ENCODE measurements at places on chromosomes 4 and X.

- DNase-seq, result no peak
These were observed 23.7 kb upstream of the PNPLA4 start for GRCh38 chrX:7950865-7951264.

- DNase-seq, result no peak
These were observed 23.6 kb downstream of the RBM10 start for GRCh38 chrX:47168495-47169073.

DNA sequence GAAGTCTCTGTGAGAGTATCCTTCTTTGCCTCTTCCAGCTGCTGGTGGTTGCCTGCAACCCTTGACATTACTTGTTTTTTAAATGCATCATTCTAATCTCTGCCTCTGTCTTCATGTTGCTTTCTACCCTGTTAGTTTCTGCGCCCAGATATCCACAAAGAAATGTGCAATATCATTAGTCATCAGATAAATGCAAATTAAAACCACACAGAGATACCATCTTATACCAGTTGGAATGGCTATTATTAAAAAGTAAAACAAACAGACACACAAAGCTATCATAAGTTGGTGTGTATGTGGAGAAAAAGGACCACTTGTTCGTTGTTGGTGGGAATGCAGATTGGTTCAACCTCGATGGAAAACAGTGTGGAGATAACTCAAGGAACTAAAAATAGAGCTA is 517.4 kb downstream of the FAT4 start:
- no peak for DNase-seq

- no peak for DNase-seq
These were observed 24.7 kb upstream of the FRYL start for GRCh38 chr4:48804584-48805301.

- DNase-seq, result no peak
These were observed at the start of gene MMRN1 for GRCh38 chr4:89894649-89895550. TSS of gene MMRN1 (plus strand) at chr4:89894854. CDS start at chr4:89894972, 118 bp downstream.

GRCh38 chr4:124640022-124640730 is 72.4 kb downstream of the ANKRD50 start:
- DNase-seq, result no peak

- DNase-seq, result no peak
These were observed 1.5 kb downstream of the SETD7 start for GRCh38 chr4:139554642-139554892.

DNA sequence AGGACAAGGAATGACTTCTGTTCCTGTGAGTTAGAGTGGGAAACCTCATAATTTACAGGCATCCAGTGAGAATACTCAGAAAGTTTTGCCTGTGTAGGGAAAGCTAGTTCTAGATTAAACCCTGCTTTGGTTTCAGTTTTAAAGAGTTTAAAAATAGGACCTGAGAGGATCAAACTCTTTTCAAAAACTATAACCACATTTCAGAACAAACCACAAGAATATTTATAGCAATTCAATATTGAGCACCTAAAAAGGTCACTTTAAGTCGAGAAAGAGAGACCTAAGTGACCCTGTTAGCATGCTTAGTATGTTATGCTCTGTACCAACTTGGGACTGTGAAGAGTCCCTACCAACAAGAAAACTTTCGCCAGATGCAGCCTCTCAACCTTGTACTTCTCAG is 17.4 kb upstream of the PWWP3B start:
- DNase-seq, result no peak

DNA sequence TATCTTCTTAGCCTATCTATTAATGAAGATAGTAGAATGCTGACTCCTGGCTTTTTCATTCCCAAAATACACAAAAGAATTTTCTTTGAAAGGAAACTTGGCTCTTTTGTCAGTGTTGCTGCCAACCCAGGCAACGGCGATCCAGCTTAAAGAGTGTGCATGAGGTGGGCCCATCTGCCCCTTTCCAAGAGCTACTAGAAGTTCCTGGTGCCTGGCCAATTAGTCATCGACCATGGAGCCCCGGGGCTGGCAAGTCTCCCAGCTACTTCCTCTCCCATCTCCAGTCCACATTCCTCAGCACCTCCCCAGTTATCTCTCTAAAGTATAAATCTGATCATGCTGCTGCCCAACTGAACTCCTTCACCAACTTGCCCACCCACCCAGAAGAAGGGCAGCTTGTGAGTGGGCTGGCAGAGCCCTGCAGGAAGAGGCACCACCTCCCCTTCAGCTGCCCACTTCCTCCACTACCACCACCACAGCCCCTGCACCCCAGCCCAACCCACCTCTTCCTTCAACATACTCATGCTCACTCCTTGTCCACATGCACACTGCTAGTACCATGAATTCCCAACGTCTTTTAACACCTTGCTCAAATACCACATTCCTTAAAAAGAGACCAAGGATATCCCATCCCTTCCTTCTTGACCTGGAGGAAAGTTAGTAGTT is 158.2 kb upstream of the MAP3K15 start:
- no peak for DNase-seq

GRCh38 chr4:113564493-113564892 is 197.0 kb downstream of the CAMK2D start:
- DNase-seq, result no peak

DNA sequence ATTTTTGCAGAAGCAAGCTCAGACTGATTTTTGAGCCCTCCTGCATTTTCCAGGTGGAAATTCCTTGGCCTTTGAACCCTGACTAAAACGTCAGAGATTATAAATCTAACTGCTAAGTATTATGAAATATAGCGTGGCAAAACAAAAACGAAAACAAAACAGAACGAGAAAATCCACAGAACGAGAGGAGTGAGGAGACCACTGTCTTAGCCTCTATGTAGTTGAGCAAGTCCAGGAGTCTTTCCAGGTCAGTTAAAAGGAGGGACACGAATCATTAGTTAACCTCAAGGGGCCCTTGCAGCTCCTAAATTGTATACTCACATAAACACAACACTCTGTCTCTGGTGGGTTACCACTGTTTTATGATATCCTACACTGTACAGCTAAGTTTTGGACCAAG is 80.2 kb downstream of the SYNPO2 start:
- DNase-seq, result no peak

GRCh38 chr4:829761-830600 is 4.1 kb upstream of the CPLX1 start:
- DNase-seq, result no peak

GRCh38 chr4:76830964-76831703 is 66.8 kb downstream of the SOWAHB start:
- no peak for DNase-seq

GRCh38 chrX:119488749-119489148 is 20.5 kb downstream of the SLC25A5 start:
- DNase-seq, result peak; percentile 19

- no peak for DNase-seq
These were observed 34.6 kb upstream of the MGST2 start for GRCh38 chr4:139630991-139631390.

GRCh38 chr4:36485885-36486284 is 204.5 kb downstream of the DTHD1 start:
- no peak for DNase-seq

- DNase-seq, result no peak
These were observed 396.9 kb downstream of the FAM47A start for GRCh38 chrX:33735182-33735581.

DNA sequence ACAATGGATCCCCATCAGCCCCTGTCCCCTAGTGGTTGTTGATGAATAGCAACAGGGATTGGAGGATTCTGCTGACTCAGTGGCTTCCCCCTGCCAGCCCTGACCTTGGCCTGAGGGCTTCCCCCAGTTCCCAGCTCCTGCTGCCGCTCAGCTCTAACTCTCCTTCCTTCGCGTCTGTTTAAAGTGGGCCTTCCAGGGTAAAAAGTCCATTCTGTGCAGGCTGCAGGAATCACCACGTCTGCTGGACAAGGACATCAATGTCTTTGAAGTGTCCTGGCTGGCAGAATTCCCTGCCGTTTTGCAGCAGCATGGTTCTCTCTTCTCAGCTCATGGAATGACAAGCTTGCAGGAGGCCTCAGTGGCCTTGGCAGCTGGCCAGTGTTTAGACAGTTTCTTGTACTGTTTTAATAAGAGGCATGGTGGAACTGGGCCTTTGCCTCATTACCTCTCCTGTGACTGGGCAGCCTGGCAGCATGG is 152.5 kb upstream of the STX18 start:
- DNase-seq, result peak; percentile 30

DNA sequence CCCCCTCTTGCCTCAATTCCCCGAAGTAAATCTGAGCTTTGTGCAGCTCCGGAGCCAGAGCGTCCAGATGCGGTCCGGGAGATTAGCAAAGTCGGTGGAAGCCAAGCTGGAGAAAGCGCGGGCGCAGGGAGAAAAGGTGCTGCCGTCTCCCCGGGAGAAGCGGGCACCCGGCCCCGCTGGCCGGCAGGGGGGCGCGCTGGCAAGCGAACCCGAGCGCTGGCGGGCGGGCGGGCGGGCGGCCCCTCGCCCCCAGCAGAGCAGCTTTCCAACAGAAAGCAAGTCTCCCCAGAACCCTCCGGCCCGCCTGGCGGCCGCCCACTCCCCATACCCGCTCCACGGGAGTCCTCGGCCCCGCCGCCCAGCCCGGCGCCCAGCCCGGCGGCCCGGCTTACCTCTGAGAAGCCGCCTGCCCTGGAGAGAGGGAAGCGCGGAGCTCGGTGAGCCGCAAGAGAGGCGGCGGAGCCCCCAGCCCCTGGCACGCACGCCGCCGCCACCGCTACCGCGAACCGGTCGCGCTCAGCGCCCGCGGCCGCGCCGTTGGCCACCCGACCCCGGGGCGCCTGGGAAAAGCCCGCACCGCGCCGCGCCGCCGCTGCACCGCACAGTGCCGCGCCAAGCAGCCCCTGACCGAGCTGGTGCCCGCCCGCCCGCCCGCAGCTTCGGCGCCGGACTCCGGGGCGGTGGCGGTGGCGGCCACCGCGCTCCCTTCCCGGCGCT is 529 bp upstream of the CITED1 start:
- DNase-seq, result no peak

DNA sequence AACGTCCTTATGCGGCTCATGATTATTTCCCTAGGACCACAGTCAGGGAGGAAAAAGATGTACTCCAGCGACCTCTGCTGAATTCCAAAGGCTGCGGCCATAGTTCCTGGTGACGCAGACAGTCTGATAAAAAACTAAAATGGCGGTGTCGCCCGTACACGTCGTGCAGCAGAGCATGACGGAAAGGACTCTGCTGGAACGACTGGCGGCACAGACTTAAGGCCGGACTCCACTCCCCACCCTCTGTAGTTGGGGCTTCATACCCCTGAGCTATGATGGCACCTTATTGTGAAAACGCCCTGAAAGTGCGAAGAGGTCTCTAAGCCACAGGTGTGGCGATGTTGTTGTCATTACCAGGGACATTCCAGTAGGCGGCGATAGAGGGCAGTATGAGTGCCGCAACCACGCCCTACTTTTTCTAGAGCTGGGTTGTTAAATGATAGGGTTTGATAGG is 90.0 kb upstream of the EDA2R start:
- DNase-seq, result peak; percentile 1

DNA sequence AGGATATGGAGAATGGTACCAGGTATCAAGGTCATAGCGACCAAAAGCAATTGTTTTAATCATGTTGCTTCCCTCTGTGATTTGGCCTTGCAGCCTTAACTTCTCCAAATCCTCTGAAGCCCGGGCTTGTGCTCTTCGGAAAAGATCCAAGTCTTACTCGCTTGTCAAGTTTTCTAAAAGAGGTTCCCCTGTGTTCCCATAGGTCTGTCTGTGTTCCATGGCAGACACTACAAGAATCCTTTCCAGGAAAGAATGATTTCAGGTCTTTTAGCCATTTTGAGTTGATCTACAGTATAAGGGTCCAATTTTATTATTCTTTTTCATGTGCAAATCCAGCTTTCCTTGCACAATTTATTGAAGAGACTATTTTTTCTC is 710.6 kb upstream of the DIAPH2 start:
- no peak for DNase-seq
